Activated CD8-positive, alpha-beta memory T cell treated with anti-CD3 and anti-CD28 coated beads, Interleukin-2, amount 10 ng/mL, durations not matched to agents 7 days and 5 days (primary cell): ENCODE measurements at places on chromosomes 1 and 21.

DNA sequence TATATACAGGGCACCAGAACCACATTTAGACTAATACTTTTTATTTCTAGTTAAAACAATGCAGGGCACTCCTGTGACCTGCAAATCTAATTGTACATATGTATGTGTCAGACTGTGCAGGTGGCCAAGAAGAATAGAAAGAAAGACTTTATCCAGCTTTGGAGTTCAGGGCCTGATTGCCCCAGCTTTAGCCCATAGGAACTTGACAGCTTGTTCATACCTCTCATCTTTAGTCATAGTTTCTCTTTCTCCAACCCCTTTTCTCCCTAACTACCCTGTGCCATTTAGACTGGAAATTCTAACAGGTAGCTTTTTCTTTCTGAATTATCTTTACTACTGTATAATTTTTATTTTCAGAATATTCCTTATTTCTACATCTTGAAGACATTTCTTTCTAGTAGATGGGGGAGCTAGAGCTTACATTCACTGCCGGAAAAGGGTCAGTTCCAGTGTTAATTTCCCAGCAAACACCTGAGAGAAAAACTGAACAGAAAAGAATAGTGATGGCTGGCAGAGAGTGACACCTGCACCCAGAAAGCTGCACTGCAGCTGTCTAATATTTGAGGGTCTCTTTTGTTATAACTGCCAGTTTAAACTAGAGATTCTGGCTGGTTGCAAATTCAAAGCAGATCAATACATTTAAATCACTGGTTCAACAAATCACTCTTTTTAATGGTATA, 8.4 kb downstream of the YBX1 start:
- DNase-seq: no peak

DNA sequence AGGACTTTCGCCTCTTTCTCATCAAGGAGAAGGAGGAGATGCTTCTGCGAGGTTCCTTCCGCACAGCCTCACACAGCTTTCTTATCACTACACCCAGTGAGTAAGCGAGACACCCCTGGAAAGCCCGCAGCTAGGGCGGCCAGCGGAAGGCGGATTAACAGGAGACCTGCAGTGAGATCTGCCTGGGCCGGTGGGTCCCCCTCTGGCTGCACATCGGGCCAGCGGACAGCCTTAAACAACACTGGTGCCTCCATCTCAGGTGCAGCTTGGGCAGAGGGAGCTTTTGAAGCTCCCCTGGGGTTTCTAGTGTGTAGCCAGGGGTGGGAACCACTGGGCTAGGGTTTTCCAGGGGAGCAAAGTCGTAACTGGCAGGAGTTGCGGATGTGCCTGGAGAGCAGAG, 17.5 kb upstream of the MTARC1 start:
- DNase-seq: no peak

DNA sequence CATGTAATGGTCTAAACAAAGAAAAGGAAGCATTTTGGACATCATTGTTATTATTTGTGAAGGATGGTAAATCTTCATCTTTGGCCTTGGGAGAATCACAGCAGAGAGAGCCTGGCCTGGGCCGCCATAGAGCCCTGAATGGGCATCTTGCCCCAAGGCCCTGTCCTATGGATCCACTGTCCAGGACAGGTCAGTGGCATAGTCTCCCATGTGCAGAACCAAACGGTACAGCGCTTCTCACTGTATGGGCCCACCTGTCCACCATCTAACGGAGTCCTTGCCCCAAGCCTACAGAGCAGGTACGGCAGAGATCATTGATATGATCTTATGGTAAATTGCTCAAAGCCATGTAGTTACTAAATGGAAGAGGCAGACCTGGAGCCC, 185.7 kb downstream of the FOXD2 start:
- DNase-seq: peak; percentile 31

- peak; percentile 30 for DNase-seq
Measured at GRCh38 chr1:36909946-36910725, 124.2 kb downstream of the GRIK3 start.

GRCh38 chr1:27163093-27163492, 8.2 kb upstream of the SLC9A1 start:
- no peak for DNase-seq

DNA sequence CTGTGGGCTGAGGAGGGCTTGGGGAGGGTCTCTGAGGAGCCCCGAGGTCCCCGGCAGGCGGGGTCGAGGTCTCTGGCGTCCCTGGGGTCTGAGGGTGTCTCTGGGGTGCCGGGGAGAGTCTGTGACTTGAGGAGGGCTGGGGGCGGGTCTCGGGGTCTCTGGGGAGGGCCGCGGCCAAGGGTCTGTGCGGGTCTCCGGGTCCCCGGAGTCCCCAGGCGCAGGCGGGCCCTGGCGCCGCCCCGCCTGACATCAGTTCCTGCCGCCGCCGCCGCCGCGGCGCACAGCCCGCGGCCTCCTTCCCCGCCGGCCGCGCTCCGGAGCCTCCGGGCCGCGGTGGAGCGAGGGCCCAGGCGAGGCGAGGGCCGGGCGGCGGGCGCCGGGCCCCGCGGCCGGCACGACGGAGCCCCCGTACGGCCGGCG, at the start of gene PLEKHM2:
PLEKHM2 (plus strand) TSS at position 279 of the 420 bp plus-strand sequence. CDS start 239 bp downstream, outside the sequence.
- no peak for DNase-seq

DNA sequence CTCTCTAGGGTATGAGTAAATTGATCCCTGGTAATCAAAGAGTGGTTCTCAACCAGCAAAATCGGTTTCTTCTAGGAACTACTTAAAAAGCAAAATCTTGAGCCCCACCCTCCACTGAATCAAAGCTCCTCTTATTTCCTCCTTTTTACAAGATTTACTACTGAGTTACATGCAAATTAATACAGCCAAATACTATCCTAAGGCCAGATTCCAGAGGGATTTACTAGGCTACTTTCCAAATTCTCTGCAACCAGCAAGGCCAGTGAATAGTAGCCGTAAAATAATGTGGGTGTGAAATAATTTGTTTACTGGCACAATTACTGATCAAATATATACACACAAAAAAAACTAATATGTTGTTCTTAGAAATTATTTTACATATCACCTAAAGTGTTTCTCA, 1583.8 kb downstream of the NCAM2 start:
- no peak for DNase-seq

DNA sequence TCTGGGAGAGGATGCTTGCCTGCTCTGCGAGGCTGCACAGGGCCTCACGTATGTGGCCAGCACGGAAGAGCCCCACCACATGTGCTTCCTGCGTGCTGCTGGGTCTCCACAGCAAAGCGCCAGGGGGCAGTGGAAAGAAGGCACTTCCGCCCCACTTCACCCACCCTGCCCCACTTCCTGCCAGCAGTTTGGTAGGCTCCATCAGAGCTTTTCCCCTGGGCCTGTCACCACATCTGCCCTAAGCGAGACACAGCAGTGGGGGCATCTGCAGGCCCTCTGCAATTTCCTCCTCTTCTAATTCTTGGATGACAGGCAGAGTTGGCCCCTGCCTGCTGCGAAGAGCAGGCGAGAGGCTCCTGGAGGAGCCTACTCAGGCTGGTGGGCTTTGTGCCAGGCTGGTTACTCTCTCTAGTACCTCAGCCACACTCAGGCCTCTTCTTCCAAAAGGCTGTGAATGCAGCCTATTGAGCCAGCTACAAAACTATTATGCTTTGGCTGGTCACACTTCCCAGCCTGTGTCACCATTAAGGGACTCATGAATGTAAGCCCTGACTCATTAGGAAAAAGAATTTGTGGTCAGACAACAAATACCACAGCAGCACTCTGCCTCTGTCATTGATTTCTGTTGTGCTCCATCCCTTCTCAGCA, 25.0 kb downstream of the CD244 start:
- DNase-seq: peak; percentile 96

DNA sequence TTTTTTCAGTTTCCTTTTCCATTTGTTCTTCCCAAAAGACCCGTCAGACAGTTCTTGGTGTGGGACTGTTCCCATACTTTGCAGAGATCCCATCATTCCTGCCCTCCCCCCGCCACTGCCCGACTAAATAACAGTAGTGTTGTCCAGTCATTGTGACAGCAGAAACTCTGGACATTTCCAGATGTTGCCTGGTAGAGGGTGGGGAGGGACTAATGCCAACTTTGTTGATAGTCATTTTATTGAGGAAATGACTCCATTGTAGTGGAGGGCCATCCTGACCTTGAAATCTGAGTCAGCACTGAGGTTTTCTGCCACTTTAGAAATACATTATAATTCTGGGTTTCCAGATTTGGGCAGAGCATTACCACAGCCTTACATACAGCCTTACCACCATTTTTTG, 85.4 kb downstream of the CEP350 start:
- DNase-seq: no peak

- DNase-seq: no peak
Measured at GRCh38 chr1:119489201-119489600, 17.8 kb upstream of the HSD3B1 start.
